ENCODE measurements at places on chromosomes 12 and 14.

DNA sequence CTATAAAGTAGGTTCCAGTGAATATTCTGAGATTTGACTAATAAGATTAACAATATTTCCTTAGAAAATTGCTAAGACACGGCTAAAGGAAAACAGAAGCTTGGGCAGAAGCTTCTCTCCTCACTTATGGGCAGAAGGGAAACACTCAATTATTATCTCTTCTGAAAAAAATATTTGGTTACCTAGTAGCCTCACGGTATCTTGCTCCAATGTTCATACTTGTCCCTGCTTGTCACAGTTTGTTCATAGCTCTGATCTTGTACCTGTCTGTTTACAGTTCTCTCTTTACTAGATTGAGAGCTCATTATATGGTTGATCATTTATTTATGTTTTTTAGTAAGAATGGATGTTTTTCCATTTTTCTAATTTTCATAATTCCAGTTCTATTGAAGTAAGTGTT is 458.0 kb upstream of the ATP2B1 start:
- no peak for DNase-seq

DNA sequence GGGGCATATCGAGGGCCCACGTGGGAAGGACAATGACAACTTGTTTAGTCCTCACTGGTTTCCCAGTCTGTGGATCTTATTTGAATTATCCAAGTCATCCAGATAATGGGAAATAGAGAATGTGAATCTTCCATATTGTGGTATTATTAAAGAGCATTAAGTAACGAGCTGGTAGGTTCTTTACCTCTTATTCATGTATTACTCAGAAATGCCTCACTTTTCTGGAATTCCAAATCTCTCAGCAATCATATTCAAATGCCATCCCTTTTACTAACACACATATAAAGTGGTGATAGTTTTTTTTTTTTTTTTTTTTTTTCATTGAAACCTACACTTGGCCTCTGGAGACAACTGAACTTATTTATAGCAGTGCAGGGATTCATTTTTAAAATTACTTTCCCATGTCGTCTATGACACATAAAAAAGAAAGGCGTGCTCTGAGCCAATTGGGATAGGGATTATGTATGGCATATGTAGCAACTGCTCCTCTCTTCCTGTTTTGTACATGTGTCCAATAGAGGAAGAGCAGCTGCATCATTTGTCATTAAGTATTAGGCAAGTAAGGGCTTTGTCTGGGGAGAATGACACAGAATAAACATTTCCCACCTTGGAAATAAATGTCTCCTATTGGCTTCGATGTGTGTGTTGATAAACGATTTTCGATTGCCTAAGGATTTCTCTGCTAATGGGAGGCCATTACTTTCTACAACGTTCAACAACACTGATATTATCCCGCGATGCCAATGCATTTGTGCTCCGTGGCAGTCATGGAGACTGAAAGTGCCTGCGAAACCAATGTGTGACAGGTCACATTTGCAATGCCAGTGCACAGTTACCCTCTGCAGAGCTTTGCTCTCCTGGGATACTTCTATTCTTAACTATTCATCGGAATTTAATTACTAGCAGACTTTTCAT is 78.6 kb upstream of the IFNG-AS1 start:
- no peak for DNase-seq

GRCh38 chr12:104686196-104686595 is 229.4 kb downstream of the CHST11 start:
- no peak for DNase-seq

GRCh38 chr12:68850390-68850789 is 42.4 kb downstream of the MDM2 start:
- DNase-seq, result no peak

- DNase-seq, result no peak
These were observed 66.5 kb downstream of the ATP23 start for GRCh38 chr12:58007875-58008274.
